ENCODE measurements at places on chromosomes 3 and 15. TPM values are rescaled to one million over a fixed set of nuclear protein-coding genes. Genes with fewer than 3 reads are reported as not detected.

PLA2G4E gene
- 0.04 TPM for polyA plus RNA-seq

C3orf49 gene
- 1.1 TPM for polyA plus RNA-seq

FEZF2 gene
- polyA plus RNA-seq = not detected

CACNA2D2 gene
- 17.2 TPM for polyA plus RNA-seq

COL7A1 gene
- 31.6 TPM for polyA plus RNA-seq

Measured in renal pelvis (tissue), 12 donors.